ENCODE measurements at places on chromosomes 3 and 15.

DNA sequence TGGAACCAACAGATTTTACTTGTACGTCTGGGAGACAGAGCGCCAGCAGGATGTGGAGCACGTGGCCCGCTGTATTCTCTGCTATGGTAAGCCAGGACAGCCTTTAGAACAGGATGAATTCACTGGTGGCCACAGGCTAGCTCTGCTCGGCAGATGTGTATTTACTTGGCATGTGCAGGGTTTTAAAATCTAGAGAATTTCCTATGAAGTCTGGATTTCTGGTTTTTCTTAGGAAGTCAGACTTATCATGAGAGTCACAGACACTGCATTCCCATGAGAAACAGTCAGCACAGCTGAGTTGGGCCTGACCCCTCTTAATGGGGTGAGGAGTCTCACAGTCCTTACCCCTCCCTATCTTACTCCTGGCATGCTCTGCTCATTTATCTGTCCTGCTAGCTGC, 84.6 kb upstream of the COL6A5 start:
- DNase-seq = no peak

DNA sequence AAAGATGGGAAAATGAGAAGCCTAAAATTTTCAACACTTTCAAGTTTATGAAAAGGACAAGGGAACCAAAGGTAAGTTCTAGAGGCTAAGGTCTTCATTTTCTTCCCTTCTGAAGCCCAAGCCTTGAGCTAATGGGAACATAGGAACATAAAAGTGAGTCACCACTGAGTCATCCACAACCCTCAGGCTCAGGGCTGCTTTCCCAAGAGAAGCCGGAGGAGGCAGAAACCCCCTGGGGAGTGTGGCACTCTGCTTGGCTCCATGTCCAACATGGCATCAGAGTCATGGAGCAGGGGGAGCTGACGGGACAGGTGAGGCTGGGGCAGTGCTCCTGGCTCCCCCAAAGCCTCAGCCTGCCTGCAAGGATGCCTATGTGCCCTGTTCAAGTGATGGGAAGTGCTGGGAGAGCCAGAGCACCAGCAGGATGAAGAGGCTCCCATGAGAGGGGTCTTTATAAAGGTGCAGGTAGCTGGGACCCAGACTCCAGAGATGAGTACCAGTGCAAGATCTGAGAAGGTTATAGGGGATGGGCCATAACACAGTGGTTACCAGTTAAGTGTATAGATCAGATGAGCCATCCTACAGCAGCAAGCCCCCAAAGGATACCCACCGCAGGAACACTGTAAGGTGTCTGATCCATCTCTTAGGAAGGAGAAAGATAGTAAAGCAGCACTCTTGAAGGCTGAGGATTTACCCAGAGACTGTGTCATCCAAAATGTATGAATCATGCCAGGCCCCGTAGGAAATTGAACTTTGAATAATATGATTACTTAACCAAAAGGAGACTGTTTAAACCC, 31.8 kb upstream of the RYR3 start:
- peak; percentile 64 for DNase-seq

DNA sequence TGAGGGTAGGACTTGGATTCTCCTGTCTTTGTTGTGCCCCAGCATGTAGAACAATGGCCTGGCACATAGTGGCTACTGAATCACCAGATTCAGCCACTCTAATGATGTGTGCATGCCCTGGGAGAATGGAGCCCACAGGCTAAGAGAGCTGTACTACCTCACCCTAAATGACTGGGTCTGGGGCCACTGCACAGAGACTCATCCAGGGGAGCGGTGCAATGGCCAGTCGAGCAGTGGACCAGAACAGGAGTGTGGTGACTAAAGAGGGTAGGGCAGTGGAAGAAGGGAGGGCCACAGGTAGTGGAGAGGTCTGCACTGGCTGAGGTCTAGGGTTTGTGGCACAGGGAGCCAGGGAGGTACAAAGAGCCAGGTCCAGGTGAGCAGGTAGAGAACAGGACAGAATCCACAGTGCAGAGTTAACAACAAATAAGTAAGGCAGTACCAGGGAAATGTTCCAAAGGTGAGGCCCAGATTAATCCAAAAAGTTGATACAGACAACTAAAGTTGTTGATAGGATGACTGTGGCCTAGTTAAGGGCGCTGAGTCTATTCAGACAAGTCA, 142.7 kb upstream of the ATP11B start:
- DNase-seq = no peak

- no peak for DNase-seq
Observed at GRCh38 chr3:139870000-139870675, 64.8 kb upstream of the CLSTN2 start.

GRCh38 chr3:152383136-152383606, 114.4 kb downstream of the MBNL1 start:
- DNase-seq = no peak

- DNase-seq = no peak
Observed at GRCh38 chr3:140924097-140924873, 17.4 kb upstream of the SLC25A36 start.

DNA sequence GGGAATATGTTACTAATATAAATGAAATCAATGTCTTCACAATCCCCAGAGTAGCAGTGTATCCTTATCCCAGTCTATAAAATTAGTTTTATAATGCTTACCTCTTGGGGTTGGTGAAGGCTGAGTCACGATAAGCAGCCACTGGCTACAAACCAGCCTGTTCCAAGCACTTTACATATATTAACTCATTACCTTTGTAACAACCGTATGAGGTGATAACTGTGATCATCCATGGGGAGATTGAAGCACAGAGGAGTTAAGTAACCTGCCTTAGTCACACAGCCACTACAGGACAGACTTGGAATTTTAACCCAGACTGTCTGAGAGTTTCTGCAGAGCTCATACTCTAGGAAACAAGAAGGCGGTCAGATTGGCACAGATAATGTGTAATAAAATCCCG, 43.3 kb upstream of the MITF start:
- DNase-seq = no peak

- no peak for DNase-seq
Observed at GRCh38 chr3:59280113-59280512, 230.3 kb upstream of the CFAP20DC start.

GRCh38 chr15:49323207-49323606, 99.8 kb upstream of the FGF7 start:
- DNase-seq = no peak

GRCh38 chr3:183485585-183485984, 57.2 kb upstream of the MCF2L2 start:
- DNase-seq = no peak

GRCh38 chr3:24390169-24391130, 104.2 kb downstream of the THRB start:
- DNase-seq = peak; percentile 20

GRCh38 chr3:125024817-125025216, 31.0 kb downstream of the HEG1 start:
- DNase-seq = peak; percentile 59

DNA sequence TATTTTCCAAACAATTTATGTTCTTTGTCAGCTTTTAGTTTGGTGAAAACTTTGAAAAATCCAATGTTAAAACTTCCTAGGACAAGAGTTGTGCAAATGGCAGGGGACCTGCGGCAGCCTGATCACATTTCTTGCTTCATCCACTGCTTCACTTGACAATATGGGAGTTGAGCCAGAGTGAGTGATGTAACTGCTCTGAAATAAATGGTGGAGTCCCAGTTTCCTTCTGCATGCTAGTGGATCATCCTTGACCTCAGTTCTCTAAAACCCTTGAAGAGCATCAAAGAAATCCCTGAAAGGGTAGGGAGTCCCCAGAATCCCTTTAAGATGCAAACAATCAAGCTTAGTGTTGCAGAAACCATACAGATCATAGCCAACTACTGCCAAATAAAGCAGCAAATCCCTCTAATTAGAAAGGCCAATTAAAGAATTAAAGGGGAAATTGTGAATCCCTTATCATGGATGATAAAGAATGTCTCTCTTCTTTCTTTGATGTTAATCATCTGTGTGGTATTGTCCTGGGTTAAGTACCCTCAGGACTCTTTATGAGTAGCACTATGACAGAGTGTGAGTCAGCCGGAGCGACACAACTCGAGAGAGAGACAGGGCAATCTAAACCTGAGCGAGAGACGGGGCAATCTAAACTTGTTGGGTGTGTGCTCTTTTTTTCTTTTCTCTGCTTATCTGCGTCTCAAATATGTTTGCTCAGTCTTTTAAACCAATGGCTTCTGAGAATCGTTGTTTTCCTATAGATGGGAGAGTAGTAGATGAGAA, 41.8 kb upstream of the GAP43 start:
- DNase-seq = peak; percentile 77

DNA sequence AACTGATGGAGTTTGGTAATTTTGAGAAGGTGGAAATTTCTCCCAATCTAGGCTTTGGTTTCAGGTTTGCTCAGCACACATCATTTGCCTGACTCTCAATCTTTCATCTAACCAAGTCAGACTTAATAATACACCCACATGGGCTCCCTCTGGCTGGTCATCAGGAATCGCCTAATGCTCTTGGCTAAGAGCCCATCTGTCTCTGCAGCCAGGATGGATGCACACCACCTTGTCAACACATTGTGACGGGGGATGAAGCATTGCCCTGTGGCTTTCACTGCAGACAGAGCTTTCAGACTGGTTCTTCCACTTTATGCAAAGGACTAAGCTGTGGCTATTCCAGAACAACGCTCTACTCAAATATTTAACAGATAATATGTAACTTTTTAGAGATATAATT, 3.0 kb upstream of the HDGFL3 start:
- peak; percentile 21 for DNase-seq

DNA sequence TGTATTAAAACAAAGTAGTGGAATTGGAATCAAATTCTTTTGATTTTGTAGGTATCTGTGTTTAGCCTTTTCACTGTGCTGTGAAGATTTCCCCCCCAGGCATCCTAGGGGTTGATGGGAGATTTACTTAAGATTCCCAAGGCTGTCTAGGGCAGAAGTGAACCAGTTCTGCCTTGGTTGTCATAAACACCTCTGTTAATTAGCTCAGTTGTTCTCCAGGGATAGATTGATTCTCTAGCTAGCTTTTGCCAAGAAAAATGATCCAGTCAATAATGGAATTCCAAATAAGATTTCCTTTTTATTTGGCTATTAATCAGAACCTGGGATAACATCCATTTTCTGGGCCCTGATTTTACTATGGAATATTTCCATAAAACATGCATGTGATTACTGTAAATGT, 12.7 kb downstream of the DAG1 start:
- no peak for DNase-seq

DNA sequence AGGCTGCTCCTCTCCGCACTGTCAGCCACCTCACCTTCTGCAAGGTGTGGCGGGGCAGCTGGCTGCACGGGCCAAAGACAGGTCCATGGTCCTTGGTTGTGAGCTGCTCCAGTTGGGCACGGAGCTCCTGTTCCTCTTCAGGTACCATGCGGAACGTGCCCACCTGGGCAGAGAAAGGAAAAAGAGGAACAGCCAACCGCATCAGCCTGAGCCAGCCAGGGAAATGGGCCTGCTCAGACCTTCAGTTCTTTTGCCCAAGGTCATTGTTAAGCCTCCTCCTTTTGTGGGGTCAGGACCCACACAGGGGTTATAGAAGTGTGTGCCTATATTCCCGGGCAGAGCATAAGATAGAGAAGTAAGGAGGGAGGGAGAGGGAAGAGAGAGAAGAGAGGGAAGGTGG, 2.8 kb downstream of the RLBP1 start:
- DNase-seq = no peak

- DNase-seq = no peak
Observed at GRCh38 chr3:100106094-100106493, 8.2 kb downstream of the FILIP1L start.

DNA sequence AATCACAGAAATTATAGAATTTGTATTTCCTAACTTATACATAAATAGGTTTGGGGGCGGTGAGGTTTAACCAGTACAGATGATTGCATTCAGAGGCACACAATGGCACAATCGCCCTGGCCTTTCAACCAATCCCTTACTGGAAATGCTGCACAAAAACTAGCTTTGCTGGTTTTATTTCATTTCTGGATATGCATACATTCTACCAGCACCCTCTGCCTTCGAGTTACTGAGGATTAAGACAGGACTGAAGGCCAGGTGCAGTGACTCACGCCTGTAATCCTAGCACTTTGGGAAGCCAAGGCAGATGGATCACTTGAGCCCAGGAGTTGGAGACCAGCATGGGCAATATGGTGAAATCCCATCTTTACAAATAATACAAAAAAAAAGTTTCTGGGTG, 336.1 kb downstream of the ARRDC4 start:
- no peak for DNase-seq

GRCh38 chr3:156688632-156689452, 14.5 kb downstream of the TIPARP start:
- DNase-seq = no peak

- DNase-seq = peak; percentile 4
Observed at GRCh38 chr3:75049533-75049932, 435.1 kb upstream of the CNTN3 start.

DNA sequence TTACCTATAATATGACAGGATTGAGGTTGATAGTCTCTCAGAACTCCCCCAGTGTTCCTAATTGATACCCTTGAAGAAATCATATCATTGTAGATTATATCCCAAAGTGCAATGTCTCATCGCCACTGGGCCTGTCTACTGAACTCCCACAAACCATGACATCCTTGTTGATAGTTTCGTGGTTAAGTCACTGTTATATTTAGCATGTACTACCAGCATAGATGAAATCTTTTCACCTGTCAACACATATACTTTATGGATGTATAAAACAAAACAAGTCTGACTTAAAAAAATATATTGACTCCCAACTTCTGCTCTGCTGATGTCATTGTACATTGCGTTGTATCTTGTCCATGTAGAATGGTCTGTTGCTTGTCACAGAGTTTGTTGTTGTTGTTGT, 128.1 kb downstream of the IQCH start:
- DNase-seq = no peak

DNA sequence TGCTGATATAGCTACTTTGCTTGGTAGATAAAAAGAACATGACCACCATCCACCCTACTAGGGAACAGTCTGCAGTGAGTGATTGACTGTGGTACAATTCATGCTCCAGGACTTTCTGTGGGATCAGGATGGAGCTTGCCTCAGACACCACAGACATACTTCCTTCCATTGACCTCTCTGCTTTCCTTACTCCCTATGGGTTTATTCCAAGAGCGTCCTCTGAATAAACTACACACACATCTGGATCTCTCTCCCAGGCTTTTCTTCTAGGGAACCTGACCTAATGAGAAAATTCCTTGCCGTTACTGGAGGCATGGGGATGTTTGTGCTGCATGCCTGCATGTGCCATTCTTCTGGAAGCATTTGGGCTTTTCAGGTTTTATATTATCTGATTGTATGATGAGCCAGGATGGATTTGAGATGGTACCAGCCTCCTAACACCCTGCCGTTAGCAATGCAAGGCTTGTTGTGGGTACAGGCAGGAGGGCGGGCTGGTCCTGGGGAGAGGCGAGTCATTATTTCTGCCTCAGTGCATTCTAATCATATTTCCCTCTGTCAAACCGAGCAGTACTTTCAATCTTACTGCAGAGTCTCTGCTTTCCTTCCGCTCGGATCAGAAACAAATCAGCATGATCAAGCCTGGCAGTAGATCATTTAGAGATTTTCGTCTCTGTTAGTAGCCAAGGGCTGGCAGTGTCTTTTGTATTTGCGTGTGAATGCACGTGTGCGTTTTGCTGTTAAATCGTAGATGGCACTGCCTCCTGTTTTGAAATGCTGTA, 279.2 kb downstream of the PDCD6IP start:
- no peak for DNase-seq

GRCh38 chr3:128490915-128491690, 1.9 kb downstream of the GATA2 start:
- no peak for DNase-seq

GRCh38 chr3:55500555-55501330, 13.6 kb upstream of the WNT5A start:
- no peak for DNase-seq

All from fibroblast of the aortic adventitia (primary cell).